ENCODE measurements at places on chromosomes 6 and 20.

- no peaks in the 10 kb centered on the region for H3K27me3 ChIP-seq
- H3K27ac ChIP-seq = peak overlapping the region; percentile 67
- peaks cover 45% of the 10 kb centered on the region for H3K4me1 ChIP-seq
- no peak overlapping the region for H3K4me3 ChIP-seq
- DNase-seq = no peak
- no peaks in the 10 kb centered on the region for H3K36me3 ChIP-seq
These were observed 62.4 kb downstream of the TNFRSF21 start for GRCh38 chr6:47247227-47247797.

DNA sequence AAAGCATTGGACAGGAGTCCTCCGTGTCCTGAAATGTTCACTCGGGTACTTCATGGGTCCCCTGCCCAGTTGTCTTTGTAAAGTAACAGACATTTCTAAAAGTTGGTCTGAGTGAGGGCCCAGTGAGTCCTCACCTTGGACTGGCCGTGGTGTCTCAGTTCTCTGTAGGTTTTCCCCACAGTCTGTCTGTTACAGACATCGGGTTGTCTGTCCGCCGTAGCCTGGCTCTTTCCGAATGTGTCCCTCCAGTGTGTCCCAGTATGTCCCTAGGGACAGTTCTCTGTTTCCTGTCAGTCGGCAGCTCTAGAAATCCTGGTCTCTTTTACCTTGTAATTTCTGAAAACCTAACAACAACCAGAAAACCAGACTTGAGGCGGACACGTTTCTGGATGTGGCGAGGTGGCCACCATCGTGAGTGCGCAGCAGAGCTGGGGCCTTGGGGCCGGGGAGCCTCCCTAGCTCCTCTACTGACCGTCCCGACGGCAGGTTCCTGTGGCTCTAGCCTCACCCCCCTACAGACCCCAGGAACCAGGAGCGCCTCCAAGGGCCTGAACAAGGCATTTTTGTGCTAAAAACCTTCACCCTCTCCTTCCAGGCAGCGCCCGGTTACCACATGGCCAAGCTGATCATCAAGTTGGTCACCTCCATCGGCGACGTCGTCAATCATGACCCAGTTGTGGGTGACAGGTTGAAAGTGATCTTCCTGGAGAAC, 42.2 kb downstream of the PYGB start:
- no peak overlapping the region for H3K4me3 ChIP-seq
- no peaks in the 10 kb centered on the region for H3K27me3 ChIP-seq
- peak overlapping the region; percentile 66 for H3K27ac ChIP-seq
- DNase-seq = peak; percentile 11

DNA sequence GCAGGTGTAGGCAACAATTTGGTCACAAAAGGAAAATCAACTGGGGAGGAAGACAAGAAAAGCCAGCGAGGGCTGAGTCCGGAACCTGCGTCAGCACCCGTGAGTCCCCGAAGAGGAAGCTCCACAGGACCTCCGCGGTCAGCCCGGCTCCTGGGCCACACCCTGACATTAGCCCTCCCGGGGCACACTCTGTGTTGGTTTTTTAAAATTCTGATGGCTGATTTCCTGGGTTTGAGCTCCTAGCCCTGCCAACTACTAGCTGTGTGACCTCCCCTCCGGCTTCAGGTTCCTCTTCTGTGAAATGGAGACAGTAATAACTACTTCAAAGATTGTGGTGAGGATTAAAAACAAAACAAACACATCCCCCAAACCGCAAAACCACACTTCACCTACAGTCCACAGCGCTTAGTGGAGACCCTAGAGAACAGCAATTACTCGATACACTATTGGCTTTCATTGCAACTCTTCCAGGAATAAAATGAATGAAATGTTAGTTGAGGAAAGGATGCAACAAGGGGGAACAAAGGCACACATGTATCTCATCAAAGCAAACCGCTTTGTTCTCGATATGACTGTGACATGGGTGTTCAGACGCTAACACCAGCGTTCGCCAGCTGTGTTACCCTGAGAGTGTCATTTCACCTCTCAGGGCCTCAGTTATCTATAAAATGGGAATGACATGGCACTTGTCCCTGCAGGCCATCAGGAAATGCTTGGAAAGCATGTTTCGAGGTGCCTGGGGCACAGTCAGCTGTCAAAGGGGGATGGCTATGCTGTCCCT, 985 bp downstream of the ZBP1 start:
- no peaks in the 10 kb centered on the region for H3K36me3 ChIP-seq
- peak overlapping the region; percentile 30 for H3K27ac ChIP-seq
- peaks cover 71% of the 10 kb centered on the region for H3K27me3 ChIP-seq

DNA sequence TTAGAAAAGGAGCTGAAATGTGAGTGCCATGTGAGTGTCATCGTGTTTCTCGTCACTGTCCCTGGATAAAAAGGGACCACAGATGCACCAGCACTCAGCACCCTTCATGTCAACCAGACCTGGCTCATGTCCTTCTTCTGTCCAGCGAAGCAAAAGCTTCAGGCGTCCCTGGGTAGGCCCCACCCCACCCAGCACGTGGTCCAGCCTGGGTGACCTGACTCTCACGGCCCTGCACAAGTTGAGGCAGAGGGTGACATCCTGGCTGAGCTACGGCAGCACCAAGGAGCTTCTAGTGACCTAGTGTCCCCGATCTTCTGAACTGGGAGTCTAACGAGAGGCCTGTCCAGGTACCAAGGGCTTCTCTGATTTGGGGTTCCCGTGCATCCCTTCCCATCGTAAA, 37.8 kb downstream of the PSMG4 start:
- no peaks in the 10 kb centered on the region for H3K36me3 ChIP-seq
- H3K4me3 ChIP-seq = no peak overlapping the region
- peaks cover 21% of the 10 kb centered on the region for H3K4me1 ChIP-seq
- H3K27me3 ChIP-seq = peaks cover 30% of the 10 kb centered on the region

DNA sequence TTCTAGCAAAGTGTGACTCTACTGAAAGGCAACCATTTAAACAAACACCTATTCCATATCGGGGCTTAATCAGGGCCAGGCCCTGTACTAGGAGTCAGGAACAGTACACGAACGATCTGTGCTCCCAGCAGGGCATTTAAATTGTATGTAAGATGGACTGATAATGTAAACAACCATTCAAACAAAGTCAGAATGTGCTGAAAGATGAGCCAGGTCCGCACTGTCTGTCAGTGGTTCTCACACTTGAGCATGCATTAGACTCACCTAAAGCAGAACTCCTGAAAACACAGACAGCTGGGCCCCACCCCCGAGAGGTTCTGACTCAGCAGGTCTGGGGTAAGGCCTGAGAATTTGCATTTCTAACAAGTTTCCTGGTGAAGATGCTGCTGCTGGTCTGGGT, 81.6 kb downstream of the PXDC1 start:
- no peaks in the 10 kb centered on the region for H3K36me3 ChIP-seq
- peaks cover 10% of the 10 kb centered on the region for H3K27me3 ChIP-seq

GRCh38 chr6:128516514-128516898, 3.9 kb downstream of the PTPRK start:
- H3K4me3 ChIP-seq = peak overlapping the region; percentile 31
- H3K4me1 ChIP-seq = peaks cover 97% of the 10 kb centered on the region
- H3K36me3 ChIP-seq = no peaks in the 10 kb centered on the region
- DNase-seq = no peak
- no peaks in the 10 kb centered on the region for H3K27me3 ChIP-seq
- H3K27ac ChIP-seq = peak overlapping the region; percentile 48

DNA sequence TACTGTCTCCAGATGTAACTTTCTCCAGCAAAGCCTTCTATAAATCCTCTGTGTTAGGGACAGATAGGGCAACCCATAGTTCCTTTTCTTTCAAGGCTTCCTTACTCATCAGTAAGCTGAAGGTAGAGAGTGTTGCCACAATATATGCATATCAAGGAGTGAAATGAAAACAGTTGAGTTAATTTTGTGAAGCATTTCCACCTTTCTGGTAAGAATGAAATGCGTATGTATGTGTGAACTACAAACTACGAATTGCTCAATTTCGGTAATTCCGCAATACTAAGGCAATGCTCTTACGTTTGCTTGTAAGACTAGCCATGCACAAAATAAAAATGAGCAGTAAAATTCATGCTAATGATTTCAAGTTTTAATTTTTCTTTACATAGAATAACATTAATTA, 61.2 kb upstream of the HBS1L start:
- no peak for DNase-seq
- no peaks in the 10 kb centered on the region for H3K36me3 ChIP-seq
- no peak overlapping the region for H3K27ac ChIP-seq

Measured in left ventricle myocardium inferior (tissue), 1 donor.